ENCODE measurements at places on chromosomes 7 and 10.

- no peak overlapping the region for H3K4me3 ChIP-seq
- no peak overlapping the region for H3K27ac ChIP-seq
- H3K4me1 ChIP-seq, result peaks cover 11% of the 10 kb centered on the region
- H3K27me3 ChIP-seq, result no peaks in the 10 kb centered on the region
- no peaks in the 10 kb centered on the region for H3K36me3 ChIP-seq
Observed at GRCh38 chr10:95821720-95822119, 65.8 kb downstream of the ENTPD1 start.

GRCh38 chr7:155460926-155461613 is 3.1 kb downstream of the EN2 start:
- peaks cover 93% of the 10 kb centered on the region for H3K27me3 ChIP-seq
- peaks cover 15% of the 10 kb centered on the region for H3K4me1 ChIP-seq
- no peak overlapping the region for H3K4me3 ChIP-seq
- H3K36me3 ChIP-seq, result no peaks in the 10 kb centered on the region

- H3K27me3 ChIP-seq, result no peaks in the 10 kb centered on the region
- no peak overlapping the region for H3K27ac ChIP-seq
- no peak for DNase-seq
- no peaks in the 10 kb centered on the region for H3K36me3 ChIP-seq
Observed at GRCh38 chr7:67432536-67433234, 436.1 kb downstream of the TYW1 start.

DNA sequence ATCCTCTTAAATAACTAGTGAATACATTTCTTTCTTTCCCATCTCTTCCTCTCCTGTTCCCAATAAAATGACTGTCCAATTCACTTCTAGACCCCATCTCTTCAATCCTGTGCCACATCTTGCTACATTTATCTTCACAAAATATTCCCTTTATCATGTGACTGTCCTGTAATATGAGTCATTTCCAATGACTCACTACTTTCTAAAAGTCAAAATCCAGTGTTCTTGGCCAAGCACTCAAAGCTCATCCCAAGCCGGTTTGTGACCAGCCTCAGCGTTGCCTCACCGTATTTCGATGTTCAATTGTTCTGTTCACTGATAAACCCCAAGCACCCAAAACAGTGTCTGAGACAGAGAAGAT is 104.7 kb downstream of the PARD3 start:
- no peak for DNase-seq
- H3K36me3 ChIP-seq, result no peaks in the 10 kb centered on the region
- H3K27me3 ChIP-seq, result no peaks in the 10 kb centered on the region
- H3K4me1 ChIP-seq, result peaks cover 34% of the 10 kb centered on the region
- no peak overlapping the region for H3K4me3 ChIP-seq

DNA sequence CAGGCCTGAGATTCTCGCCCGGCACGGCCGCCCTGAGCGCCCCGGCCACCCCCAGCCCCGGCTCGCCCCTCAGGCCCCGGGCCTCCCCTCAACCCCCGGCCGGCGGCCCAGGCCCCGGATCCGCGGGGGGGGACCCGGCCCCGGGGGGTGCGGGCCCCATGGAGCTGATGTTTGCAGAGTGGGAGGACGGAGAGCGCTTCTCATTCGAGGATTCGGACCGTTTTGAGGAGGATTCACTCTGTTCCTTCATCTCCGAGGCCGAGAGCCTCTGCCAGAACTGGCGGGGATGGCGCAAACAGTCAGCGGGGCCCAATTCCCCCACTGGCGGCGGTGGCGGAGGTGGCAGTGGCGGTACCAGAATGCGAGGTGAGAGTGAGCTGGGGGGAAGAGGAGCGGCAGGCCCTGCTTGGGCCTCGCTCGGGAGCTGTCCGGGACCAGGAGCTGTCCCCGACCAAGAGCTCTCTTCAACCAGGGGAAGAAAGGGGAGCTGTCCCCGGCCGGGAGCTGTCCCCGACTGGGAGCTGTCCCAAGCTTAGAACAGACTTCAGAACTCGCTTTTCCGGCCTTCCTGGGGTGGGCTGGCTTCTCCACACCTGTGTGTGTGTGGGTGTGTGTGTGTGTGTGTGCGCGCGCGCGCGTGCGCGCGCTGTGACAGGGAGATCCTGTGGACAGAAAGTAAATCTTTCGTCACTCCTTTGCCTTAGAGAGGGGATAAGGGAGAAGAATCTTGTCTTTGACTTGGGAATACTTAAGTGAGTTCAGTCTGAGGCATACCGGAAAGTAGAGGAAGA is 510 bp downstream of the ZSWIM8 start:
- peaks cover 21% of the 10 kb centered on the region for H3K36me3 ChIP-seq
- peak; percentile 81 for DNase-seq
- H3K4me1 ChIP-seq, result peaks cover 37% of the 10 kb centered on the region
- peak overlapping the region; percentile 86 for H3K4me3 ChIP-seq

GRCh38 chr10:93876381-93876780 is 17.4 kb upstream of the SLC35G1 start:
- DNase-seq, result no peak
- H3K27me3 ChIP-seq, result no peaks in the 10 kb centered on the region
- H3K36me3 ChIP-seq, result no peaks in the 10 kb centered on the region
- no peak overlapping the region for H3K27ac ChIP-seq

GRCh38 chr7:38929460-38930171 is 20.6 kb upstream of the VPS41 start:
- H3K27ac ChIP-seq, result peak overlapping the region; percentile 58
- no peaks in the 10 kb centered on the region for H3K36me3 ChIP-seq
- no peak for DNase-seq
- H3K4me1 ChIP-seq, result no peaks in the 10 kb centered on the region
- H3K4me3 ChIP-seq, result no peak overlapping the region
- H3K27me3 ChIP-seq, result no peaks in the 10 kb centered on the region

DNA sequence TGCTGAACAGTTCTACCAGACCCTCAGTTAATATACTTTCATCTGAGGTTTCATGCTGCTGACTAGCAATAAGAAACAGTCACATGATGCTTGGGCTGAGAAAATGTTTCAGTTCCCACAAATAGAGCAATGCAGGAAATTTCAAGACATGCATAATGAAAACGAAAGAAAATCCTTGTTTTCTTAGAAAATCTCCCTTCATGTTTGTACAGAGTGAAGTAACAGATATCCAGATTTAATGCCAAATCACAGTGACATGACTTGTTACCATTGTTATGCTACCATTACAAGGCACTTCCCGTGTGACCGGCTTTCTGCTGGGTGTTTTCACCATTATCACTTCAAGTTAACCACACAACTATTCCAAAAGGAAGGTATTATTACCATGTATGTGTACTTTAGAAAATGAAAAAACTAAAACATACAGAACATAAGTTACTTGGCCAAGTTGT is 121.7 kb downstream of the DOCK4 start:
- H3K36me3 ChIP-seq, result no peaks in the 10 kb centered on the region
- H3K27me3 ChIP-seq, result no peaks in the 10 kb centered on the region
- peaks cover 47% of the 10 kb centered on the region for H3K4me1 ChIP-seq
- no peak for DNase-seq
- H3K27ac ChIP-seq, result peak overlapping the region; percentile 65
- no peak overlapping the region for H3K4me3 ChIP-seq

Measured in upper lobe of right lung (tissue), 1 donor.